ENCODE measurements at places on chromosomes 7 and 10.

GRCh38 chr10:43574906-43575305, 490 bp upstream of the ZNF239 start:
- no peak for DNase-seq

- no peak for DNase-seq
These were observed 168.2 kb upstream of the IGFBP3 start for GRCh38 chr7:46089281-46089680.

- DNase-seq: no peak
These were observed 252.8 kb downstream of the ELFN1 start for GRCh38 chr7:1922870-1923236.

GRCh38 chr10:11341283-11341960, 270.0 kb downstream of the USP6NL start:
- DNase-seq: no peak

DNA sequence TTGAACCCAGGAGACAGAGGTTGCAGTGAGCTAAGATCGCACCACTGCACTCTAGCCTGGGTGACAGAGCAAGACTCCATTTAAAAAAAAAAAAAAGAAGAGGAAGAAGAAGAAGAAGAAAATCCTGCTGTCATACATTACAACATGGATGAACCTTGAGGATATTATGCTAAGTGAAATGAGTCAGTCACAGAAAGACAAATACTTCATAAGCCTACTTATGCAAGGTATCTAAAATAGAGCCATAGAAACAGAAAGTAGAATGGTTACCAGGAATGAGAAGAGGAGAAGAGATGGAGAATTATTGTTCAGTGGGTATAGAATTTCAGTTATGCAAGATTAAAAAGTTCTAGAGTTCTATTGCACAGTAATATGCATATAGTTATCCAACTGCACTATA, 466.5 kb downstream of the PLXNA4 start:
- DNase-seq: no peak

GRCh38 chr10:124619802-124620490, 124.2 kb downstream of the FAM53B start:
- DNase-seq: no peak

- DNase-seq: no peak
These were observed 90.3 kb upstream of the PARD3 start for GRCh38 chr10:34905200-34905927.

GRCh38 chr7:51569176-51569575, 252.6 kb upstream of the COBL start:
- no peak for DNase-seq

GRCh38 chr10:107032700-107033401, 131.7 kb downstream of the SORCS1 start:
- no peak for DNase-seq

DNA sequence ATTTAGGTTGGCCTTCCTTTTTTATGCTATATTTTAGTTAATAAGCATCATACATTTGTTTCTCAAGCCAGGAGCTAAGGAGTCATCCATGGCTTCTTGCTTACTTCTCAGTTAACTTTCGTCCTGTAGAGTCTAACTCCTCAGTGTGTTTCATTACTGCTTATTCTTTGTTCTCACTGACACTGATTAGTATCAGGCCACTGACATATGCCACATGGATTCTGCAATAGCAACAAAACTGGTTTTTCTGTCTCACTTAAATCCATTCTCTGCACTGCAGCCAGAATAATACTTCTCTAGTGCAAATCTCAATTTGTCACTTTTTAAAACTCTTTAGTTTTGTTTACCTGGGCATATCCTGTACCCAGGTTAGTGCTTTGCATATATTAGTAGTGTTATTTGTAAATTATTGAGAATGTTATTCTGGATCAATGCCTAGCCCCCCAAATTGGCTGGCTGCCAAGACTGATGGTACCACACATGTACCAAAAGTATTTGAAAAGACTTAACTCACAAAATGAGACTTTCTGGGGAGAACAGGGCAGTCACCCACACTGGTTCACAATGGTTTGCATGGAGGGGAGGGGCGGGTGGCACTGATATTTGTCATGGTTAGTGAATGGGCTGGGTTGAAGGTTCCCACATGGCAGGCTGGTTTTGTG, 79.1 kb downstream of the CCSER2 start:
- DNase-seq: no peak

DNA sequence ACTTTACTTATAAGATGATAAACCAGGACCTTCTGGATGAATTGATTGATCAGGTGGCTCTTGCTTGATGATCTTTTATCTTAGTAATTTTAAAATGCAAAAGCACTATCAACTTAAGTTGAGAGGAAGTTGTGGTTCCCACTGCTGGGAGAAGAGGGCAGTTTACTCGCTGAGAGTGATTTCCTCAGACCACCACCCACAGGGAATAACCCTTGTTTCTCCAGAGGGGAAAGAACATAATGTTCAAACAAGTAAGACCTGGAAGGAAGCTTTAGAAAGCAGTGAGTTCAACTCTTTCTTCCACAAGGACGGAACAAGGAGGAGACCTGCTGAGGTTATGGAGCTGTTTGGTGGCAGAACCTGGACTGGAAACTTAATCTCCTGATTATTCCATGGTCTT, 138.7 kb downstream of the FAM204A start:
- DNase-seq: no peak

DNA sequence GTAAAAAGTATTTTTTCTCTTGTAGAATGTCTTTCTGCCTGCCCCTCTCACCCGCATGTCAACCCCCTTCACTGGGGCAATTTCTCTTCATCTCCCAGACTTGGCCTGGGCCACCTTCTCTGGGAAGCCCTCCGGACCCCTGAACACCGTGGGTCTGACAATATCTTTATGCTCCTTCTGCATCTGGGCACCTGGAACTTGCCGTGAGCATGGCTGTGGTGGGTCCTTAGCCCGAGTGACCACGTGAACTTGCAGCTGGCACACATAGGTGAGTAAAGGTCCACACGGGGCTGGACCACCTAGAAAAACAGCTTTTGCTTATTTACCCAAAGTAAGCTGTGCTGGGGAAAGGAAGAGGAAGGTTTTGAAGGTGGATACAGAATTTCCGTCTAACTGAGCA, 600.2 kb downstream of the DNAJB6 start:
- no peak for DNase-seq

DNA sequence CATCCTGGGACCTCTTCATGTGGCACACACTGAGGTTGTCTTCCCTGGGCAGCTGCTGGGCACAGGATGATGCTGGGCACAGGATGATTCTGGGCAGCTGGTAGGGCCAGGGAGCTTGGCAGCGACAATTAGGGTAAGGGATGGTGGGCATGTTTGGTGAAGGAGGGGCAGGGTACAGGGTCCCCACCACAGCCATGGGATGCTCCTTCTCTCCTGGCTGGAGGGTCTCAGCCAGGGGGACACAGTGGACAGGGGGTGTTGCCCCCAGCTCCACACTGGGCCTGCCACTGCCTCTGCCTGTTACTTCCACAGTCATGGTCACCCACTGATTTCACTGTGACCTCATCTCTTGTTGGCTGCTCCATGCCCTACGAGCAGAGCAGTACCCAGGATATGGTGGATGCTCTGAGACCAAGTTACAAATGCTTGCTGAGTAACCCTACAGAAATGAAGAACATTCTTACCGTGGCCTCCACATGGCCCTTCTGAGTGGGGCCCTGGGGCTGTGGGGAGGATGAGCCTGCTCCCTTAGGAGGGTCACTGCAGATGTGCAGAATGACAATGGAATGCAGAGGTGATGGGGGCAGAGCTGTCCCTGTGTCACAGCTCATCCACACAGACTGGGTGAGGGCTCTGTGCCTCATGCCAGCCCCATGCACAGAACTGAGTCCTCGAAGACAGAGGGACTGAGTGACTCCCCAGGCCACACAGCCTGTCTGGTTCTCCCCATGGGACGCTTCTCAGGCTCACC, 28.4 kb upstream of the RET start:
- no peak for DNase-seq

DNA sequence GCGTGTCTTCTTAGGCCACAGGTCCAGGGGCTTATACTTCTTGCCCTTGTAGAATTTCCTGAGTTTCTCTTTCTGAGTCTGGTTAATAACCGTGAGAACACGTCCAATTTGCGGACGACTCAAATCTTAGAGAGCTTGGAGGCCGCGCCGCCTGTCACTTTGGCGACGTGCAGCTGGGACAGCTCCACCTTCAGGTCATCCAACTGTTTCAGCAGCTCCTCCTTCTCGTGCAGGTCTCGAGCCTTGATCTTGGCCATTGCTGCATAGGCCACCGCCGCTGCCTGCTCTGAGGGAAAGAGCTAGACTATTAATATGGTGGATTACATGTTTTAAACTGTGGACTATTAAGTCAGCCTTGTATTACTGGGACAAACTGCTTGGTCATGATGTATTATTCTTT, 26.9 kb downstream of the EVX1 start:
- no peak for DNase-seq

DNA sequence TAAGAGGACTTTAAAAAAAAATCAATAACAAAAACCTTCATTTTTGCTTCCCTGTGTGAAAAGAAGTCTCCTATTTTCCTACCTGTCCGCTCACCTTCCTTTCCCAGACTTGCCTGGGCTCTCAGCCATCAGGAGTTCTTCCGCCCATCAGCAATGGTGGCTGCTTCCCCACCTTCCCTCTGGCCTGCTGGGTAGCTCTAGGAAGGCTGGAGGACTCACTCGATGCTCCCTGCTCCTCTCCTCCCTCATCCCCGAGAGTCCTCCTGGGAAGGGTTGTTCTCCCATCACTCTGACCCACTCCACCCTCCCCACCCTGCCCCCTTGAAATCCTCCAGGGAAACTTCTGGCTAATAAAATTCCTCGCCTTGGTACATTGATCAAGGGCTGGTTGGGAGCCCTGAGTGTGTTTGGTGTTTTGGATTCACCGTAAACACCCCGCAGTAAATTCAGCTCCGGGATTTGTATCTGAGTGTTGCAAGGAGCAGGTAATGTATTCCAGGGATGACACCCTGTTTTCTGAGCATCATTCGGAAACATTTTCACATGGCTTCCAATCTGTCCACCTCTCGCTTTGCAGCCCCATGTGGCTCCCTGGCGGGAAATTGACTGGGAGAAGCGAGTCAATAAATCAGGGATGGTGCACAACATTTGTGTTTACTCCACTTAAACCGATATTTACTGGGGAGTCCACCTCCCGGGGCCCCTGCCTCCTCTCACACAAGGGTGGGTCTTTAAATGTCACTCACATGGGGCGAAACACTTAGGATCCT, 126.4 kb upstream of the SDK1 start:
- DNase-seq: no peak

- no peak for DNase-seq
These were observed 232.2 kb upstream of the BMPER start for GRCh38 chr7:33673029-33673700.

DNA sequence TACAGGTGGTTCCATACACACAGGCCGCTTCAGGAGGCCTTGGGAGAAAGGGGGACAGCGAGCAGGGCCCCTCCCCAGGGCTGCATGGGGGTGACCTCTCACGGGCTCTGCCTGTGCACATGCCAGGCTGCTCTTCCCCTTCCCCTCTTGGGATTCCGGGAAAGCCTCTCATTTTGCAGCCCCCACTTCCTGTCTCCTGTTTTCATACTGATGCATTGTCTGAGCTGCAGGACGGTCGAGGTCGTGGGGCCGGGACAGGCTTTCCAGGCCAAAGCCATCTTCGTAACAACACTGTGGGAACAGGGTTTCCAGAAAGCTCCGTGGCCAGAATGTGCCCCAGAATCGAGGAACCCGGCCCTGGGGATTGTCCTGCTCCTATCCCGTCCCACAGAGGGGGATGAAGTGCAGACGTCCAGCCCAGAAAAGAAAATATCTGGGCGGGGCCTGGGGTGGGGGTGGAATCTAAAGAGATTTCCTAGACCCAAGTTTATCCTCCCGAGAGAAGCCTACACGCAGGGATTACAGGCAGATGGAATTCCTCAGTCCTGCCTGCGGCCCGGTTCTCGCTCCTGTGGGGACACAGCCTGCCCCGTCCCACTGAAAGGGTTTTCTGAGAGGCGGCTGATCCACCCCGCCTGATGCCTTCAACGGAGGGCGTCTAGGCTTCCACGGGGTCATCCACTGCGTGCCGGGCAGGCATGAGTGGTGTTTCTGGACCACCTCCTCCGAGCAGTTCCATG, 29.5 kb upstream of the DNAAF5 start:
- DNase-seq: no peak

DNA sequence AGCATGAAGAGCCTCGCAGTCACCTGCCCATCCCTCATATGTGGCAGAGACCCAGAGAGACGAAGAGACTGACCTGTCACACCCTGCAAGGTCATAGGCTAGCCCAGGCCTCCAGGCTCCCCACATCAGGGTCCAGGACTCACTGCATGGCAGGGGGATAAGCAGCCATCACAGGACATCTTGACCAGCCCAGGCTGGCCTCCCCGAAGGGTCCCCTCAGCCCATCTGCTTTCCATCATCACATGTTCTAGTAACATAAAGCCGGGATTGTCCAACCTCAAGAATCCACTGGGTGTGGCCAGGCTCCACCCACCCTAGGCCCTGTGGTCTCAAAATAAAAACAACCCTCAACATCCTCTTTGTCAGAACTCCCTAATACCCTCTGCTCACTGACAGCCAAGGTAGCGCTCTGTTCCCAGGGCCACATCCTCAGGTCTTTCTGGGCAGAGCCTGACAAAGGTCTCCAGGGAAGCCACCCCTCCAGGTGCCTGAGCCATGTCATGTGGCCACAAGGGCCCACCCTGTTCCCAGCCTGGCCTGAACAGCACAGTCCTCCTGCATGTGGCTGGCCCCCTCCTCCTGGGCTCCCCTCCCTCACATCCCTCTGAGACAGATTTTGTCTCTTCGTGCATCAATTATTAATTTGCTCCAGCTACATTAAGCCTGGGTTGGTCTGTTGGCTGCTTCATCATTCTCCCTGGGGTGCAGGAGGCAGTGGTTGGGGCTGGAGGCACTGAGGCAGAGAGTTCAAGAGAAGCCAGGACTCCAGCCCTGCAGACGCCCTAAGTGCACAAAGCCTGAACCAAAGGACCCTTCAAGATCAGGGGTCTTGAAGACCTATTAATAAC, 131.8 kb upstream of the UNC5B start:
- no peak for DNase-seq

GRCh38 chr7:139118805-139119485, 9.4 kb upstream of the ZC3HAV1 start:
- DNase-seq: no peak

- no peak for DNase-seq
These were observed 170.1 kb downstream of the TMEM26 start for GRCh38 chr10:61283066-61283465.

GRCh38 chr10:103708627-103709288, 146.6 kb downstream of the SH3PXD2A start:
- DNase-seq: no peak

- DNase-seq: peak; percentile 29
These were observed 71.8 kb upstream of the PIK3CG start for GRCh38 chr7:106793015-106793975.

Measured in NCI-H1417 treated with DMSO at 0.1 percent for 48 hours (cell line).